ENCODE measurements at places on chromosomes 5 and 9.
A peak's percentile ranks its signal among the peaks of the same experiment; 100 is the strongest.

GRCh38 chr5:174073122-174073660 is 27.7 kb downstream of the NSG2 start:
- no peak for DNase-seq

GRCh38 chr9:111158999-111159398 is 120.7 kb upstream of the LPAR1 start:
- DNase-seq, result no peak

GRCh38 chr5:17713301-17713700 is 79.0 kb downstream of the TAF11L14 start:
- no peak for DNase-seq

DNA sequence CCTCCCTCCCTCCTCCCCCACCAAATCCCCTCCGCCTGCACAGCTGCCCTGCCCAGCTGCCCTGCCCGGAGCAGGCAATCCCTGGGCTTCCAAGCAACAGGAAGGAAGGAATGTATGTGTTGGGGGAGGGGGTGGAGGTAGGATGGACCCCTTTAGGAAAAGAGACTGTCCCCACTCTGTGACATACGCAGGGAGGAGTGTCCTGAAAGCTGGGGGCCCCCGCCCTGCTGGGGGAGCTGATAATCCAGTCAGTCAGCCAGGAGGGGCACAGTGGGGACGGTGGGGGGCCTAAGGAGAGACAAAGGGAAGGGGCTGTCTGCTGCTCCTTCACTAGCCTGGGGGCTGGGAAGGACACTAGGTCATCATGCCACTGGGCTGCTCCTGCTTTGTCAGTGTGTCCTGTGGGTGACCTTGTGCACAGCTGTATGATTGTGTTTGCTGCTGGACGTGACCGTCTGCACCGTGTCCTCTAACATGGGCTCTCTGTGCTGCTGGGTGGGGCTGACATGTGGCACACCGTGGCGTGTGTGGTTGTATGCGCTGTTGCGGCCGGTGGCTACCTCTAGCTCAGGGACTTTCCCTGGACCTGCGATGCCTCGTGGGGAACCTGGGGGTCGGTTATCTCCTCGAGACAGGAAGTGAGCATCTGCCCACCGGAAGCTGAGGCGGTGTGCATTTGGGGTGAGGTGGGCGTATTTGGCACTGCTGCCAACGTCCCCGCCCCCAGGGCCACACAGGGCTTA is 3.0 kb downstream of the N4BP3 start:
- DNase-seq, result peak; percentile 55

GRCh38 chr9:131677444-131678180 is 62.3 kb downstream of the RAPGEF1 start:
- DNase-seq, result no peak

DNA sequence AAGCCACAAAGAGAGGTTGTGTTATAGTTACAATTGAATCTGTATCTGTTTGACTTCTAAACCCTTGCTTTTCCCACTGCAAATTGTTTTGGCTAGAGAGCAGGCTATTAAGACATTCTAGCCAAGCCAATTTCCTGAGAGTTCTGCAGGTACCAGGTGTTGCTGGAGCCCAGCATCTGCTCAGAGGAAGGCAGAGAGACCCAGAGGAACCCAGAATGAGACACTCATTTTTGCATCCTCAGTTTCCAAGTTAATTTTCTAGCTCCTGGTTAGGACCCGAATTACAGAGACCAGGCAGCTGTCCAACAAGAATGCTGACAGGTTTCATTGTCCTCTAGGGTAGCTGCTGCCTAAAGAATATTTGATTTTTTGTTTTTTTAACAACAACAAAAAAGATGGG is 266.2 kb downstream of the TRIM32 start:
- DNase-seq, result no peak

GRCh38 chr5:3006526-3006925 is 255.0 kb upstream of the IRX2 start:
- no peak for DNase-seq

DNA sequence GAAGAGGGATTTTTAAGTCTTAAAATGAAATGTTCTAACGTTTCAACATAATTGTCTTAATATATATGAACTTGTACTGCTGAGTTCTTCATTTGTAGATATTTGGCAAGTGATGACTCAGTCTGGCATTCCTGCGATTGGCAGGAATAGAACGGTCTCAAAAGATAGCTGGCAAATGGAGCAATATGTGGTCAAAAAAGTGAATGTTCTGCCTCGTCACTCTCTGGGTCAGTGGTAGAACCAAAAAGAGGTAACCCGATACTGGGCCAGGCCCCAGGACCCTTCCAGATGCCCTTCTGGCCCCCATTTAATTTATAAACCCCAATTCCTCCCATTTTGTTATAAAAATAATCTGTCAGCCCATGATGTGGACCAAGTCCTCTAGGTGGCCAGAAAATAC is 39.2 kb downstream of the ZNF366 start:
- DNase-seq, result no peak

- no peak for DNase-seq
These were observed 134.2 kb downstream of the KCNIP1 start for GRCh38 chr5:170638051-170638450.

GRCh38 chr9:134258828-134259546 is 67.3 kb upstream of the RXRA start:
- no peak for DNase-seq

- DNase-seq, result no peak
These were observed 334.8 kb downstream of the DRD1 start for GRCh38 chr5:175109058-175109755.

- no peak for DNase-seq
These were observed 147.9 kb downstream of the C5orf15 start for GRCh38 chr5:133820507-133820906.

DNA sequence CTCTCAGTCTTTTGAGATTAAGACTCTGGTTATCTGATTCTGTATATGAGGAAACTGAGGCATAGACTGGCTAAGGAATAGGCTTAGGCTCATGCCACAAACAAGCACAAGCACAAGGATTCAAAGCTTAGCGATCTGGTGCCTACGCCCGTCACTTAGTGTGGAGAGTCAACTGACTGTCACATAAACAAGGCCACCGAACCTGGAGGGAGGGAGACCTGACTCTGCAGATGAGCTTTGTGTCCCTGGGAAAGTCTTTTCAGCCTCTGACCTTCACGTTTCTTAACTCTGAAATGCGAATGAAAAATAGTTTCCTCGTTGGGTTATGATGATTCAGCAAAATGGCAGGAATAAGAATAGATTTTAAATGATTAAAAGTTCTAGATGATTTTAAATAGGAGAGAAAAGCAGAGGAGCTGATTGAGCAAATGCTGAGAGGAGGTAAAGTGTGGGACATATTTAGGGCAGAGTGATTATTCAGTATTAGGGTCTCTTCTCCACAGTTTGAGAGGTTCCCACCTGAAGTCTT is 135.4 kb downstream of the GRIA1 start:
- DNase-seq, result no peak

DNA sequence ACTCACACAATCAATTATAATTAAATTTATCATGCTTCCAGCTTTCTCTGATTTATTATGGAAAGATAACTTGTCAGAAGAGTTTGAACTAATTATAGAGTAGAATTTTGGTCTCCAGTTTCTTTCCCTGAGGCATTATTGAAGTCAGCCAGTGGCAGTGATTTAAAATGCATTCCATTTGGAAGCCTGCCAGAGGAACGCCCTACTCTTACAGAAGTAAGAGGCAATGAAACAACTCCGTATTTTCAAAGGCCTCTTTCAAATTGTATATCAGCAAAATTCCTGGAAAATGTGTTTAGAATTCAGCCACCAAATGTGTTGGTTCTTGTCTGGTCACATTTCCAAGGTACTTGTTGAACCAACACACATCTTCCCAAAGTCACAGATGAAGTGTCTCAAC is 640.9 kb downstream of the SEMA5A start:
- no peak for DNase-seq

DNA sequence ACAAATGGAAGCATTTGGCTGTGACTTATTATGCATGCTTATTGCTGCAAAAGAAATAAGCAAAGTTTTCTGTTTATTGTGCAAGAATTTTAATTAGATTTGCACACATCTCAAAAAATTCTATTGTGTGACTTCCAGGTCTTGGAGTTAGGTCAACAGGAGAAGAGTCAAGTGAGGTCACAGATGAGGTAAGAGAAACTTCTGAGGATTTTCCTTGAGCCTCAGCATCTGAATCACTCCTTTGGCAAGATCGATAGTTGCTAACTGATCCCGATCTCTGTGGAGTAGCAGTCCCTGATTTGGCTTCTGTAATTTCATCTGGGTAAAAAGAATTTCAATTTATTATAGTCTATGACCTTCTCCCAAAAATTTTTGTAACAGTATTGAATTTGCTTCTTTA is 6.9 kb upstream of the TTC33 start:
- no peak for DNase-seq

DNA sequence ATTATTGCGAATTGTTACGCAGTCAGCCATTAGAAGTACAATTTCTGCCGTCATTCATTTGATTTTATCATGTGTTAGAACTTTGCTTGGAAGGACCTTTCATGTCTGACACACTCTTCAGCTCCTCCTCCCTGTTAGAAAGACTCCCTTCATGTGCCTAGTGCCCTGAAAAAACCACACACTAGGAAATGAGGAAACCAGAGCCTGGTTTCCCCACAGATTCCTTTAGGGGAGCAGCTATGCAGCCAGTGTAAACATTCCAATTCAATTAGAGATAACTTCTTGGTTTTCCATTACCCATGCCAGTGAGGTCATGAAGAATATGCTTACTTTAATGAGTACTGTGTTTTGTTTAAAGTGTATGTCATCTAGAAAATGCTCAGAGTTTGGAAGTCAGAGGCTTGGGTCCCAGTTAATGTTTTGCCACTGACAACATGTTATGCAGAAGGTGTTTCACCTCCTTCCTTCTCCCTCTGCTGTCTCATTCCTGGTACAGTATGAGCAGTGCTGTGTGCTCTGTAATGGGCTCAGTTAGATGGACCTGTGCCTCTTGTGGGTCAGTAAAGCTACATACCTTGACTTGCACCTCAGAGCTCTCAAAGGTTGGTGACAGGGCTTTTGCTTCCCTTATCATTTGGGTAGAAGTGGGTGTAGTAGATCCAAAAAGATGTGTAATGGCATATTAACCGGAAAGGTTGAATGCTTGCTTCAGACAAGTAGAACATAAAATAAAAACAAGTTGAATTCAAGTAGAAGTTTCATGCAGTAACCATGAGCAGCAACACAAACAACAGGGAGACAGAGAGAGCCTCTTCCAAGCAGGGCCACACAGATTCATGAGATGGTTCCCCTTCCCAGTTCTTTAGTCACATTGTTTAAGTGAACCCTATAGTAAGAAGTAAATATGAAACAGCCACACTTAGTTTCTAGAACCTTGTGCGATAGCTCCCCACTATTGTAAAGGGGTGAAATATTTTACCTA is 52.6 kb upstream of the TNFAIP8 start:
- DNase-seq, result no peak

- DNase-seq, result no peak
These were observed 159.0 kb upstream of the SLC12A2 start for GRCh38 chr5:127924606-127925005.

GRCh38 chr5:137572042-137572695 is 73.0 kb upstream of the SPOCK1 start:
- DNase-seq, result no peak

- DNase-seq, result no peak
These were observed 12.2 kb downstream of the DNLZ start for GRCh38 chr9:136351252-136351800.

- no peak for DNase-seq
These were observed 330.7 kb upstream of the ADAMTSL1 start for GRCh38 chr9:18143073-18143745.

- DNase-seq, result no peak
These were observed 99.8 kb downstream of the TAF11L14 start for GRCh38 chr5:17734011-17734410.

DNA sequence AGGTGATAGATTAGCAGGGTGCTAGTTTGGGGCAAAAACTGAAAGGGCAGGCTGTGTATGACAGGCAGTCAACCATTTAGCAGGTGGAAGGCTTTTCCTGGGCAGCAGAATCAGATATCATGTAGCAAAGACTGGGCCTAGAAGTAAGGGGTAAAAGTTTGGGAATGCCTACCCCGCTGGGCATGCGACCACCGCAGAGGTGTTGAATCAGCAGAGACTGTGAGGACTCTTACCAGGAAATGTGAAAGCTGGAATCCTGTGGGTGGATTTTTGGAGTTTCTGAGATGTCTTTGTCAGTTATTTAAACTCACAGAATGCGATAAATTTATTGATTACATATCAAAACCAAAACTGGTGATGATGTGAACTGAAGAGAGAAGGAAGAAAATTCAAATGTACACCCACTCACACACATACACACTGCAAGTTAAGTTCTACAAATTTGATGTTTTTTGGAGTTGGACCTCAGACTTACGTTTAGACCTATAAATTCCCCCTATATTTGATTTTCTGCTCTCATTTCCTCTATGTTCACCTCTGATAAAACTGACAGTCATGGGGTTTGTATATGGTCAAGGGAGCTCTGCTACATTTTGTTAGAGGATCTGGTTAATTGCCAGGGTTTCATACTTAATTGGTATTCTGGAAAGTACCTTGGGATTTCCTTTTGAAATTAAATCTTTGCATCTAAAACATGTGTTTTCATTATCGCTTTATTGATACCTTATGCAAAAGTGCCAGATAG is 333.6 kb downstream of the CSNK1G3 start:
- no peak for DNase-seq
